ENCODE measurements at places on chromosomes 1 and 21.

GRCh38 chr1:93744299-93744988, 62.8 kb upstream of the BCAR3 start:
- DNase-seq = no peak

GRCh38 chr1:95364546-95364945, 130.5 kb downstream of the RWDD3 start:
- no peak for DNase-seq

GRCh38 chr1:14486401-14487201, 111.9 kb upstream of the KAZN start:
- DNase-seq = no peak

DNA sequence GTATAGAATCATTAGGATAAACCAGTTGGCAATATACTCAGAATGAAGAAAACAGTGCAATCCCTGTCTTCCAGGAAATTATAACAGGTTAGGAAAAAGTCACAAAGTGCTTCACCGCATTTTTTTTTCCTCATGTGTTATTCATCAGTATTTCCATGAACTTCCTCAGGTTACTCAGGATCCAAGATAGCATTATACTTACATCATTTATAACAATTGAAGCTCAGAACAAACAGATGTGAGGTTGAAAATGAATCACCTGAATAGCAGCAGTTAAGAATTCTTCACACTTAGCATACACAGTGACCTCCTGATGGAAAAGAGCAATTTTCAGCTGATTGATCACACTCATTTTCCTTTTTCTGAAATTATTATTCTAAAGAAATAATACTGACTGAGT, 1040.7 kb upstream of the B3GALT2 start:
- no peak for DNase-seq

DNA sequence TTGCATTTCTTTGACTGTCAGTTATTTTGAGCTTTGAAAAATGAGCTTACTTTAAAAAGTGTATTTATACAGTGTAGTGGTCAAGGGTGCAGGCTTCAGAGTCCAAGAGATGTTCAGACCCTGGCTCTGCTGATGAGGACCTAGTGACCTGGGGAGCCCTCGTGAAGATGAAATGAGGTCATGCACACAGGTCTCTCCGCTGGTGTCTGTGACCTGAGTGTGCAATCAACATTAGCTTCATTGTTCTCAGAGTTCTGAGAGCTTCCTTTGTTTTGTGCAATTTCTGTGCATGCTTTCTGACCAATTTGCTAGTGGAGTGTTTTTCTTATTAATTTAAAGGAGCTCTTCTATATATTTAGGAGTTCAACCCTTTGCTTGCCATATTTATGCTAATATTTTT, 71.3 kb downstream of the RIPK4 start:
- no peak for DNase-seq

DNA sequence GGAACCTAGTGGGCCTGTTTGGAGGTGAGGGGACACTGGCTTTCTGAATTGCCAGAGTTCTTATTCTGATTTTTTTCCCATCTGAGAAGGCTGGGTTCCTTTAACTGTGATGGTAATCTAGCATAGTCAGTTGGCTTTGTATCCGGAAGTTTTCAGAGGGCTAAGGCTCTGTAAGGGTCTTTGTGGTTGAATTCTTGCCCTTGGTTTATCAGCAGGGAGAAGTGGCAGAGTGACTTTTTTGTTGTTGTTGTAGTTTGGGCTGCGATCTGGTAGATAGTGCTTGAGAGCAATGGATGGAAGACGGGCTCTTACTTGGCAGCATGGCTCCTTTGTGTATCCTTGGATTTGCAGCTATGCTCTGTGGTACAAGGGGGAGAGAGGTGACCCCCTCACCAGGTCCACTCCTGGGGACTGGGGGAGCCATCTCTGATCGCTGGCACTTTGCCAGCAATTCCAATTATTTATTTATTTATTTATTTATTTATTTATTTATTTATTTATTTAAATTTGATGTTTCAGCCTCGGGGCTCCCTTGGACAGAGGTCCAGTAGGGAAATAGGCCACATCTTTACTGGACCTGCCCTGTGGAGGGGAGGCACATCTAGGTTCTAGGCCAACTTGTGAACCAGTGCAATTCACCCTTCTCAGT, 18.5 kb downstream of the TCP10L start:
- no peak for DNase-seq

- no peak for DNase-seq
Observed at GRCh38 chr1:155127105-155127966, at the start of gene EFNA1. Gene EFNA1, plus strand, starts transcription at chr1:155127876. Its CDS starts 102 bp downstream, at chr1:155127978.

GRCh38 chr1:167022384-167022783, 33.3 kb downstream of the MAEL start:
- no peak for DNase-seq

DNA sequence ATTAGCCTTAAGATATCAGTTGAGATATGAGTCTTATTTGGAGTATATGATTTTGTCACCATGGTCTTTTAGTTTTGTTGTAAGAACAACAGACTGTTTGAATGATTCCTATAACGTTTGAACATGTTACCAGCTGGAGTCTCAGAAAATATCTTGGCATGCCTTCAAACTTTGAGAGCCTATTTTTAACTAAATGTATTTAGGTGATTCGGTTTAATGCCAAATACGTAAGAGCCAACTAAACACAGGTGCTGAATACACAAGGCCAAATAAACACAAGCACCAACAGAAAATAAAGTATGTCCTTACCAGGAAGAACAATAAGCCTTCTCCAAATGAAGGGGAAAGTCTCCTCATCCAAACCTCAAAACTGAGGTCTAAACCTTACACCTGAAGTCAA, 48.6 kb downstream of the PRKACB start:
- no peak for DNase-seq

DNA sequence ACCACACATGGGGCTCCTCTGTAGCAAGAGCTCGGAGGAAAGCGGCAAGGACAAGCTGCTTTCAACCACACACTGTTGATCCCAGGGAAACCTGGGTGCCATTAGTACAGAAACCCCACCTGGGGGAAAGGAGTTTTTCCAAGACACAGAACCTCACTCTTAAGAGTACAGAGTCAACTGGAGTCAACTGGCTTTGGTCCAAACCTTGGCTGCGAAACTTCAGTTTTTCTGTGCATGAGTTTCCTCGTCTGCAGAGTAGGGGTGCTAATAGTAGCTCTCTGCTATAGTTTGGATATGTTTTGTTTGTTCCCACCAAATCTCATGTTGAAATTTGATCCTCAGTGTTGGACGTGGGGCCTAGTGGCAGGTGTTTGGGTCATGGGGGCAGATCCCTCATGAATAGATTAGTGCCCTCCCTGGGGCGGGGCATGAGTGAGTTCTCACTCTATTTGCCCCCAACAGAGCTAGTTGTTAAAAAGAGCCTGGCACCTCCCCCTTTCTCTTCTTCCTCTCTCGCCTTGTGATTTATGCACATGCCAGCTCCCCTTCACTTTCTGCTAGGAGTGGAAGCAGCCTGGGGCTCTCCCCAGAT, 161.1 kb downstream of the PIGK start:
- DNase-seq = no peak

GRCh38 chr1:166083887-166084286, 82.9 kb downstream of the FAM78B start:
- DNase-seq = no peak

DNA sequence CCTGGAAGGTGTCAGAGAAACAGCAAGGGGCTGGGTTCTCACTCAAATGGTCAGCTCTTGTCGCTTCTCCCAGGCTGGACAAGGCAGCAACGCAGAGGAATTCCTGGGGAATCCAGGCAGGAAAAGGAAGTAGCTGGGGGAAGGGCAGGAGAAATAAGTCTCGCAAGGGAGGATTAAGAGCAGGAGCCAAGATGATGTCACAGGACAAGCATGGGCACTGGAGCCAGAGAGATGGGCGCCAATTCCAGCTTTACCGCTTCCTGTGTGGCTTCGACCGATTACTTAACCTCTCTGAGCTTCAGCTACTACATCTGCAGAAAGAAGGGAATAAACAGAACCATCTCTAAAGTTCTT, 70.5 kb downstream of the SSBP3 start:
- peak; percentile 95 for DNase-seq

- peak; percentile 72 for DNase-seq
Observed at GRCh38 chr1:5617546-5617945, 374.7 kb downstream of the NPHP4 start.

DNA sequence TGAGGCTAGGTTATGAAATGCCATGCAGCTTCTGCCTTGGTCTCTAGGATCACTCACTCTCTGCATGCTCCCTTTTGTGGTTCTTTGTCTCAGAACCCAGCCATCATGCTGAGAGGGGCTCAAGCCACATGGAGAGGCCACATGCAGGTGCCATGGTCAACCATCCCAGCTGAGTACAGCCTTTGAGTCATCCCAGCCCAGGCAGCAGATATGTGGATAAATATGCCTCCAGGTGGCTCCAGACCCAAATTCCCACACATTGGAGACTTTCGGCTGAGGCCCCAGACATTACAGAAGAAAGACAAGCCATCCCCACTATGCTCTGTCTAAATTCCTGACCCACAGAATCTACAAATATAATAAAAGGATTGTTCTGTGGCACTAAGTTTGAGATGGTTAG, 102.0 kb downstream of the LHX9 start:
- no peak for DNase-seq

GRCh38 chr1:115496904-115497527, 144.8 kb upstream of the VANGL1 start:
- no peak for DNase-seq

GRCh38 chr1:206062464-206062863, 9.5 kb downstream of the RHEX start:
- DNase-seq = no peak

- peak; percentile 11 for DNase-seq
Observed at GRCh38 chr1:228987286-228987685, 252.0 kb downstream of the RHOU start.

- DNase-seq = no peak
Observed at GRCh38 chr1:82565146-82565545, 764.4 kb downstream of the ADGRL2 start.

DNA sequence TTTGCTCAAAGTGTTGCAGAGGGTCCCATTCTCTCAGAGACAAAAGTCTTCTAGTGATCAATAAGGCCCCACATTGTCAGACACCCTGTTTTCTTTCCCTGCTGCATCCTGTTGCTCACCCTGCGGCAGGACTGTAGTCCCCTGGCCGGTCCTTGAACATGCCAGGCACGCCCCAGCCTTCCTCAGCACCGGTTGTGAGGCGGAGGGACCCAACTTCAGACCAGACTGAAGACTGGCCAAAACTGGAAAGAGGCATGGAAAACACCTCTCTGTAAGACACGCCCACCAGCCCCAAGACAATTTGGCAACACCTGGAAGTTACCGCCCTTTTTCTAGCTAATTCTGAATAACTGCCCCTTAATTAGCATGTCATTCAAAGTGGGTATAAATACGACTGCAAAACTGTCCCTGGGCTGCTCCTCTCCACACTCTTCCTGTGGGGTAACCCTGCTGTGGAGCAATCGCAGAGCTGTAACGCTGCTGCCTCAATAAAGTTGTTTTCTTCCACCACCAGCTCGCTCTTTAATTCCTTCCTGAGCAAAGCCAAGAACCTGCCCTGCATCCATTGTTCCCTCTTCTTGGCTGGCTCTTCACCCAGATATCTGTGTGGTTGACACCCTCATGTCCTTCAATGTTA, 23.8 kb downstream of the PLA2G2A start:
- DNase-seq = no peak

DNA sequence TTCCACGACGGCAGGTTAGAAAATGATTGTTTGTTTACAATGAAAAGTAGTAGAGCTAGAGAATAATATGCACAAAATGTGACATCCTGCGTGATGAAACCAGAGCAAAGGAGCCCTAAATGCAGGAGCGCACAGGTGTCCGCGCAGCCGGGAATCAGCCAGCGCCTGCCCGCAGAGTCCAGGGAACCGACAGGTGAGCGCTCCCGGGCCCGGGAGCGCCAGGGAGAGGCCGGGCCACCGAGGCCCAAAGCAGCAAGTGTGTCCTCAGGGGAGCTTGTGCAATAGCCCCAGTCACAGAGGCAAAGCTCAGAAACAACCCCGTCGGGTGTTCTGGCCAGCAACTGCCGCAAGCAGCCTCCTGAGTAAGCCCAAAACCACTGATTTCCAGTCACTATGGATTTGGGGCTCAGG, 789 bp upstream of the GALE start:
- no peak for DNase-seq

GRCh38 chr1:30190511-30191153, 532.8 kb downstream of the MATN1 start:
- no peak for DNase-seq

- DNase-seq = no peak
Observed at GRCh38 chr1:66335859-66336640, 197.9 kb upstream of the SGIP1 start.

DNA sequence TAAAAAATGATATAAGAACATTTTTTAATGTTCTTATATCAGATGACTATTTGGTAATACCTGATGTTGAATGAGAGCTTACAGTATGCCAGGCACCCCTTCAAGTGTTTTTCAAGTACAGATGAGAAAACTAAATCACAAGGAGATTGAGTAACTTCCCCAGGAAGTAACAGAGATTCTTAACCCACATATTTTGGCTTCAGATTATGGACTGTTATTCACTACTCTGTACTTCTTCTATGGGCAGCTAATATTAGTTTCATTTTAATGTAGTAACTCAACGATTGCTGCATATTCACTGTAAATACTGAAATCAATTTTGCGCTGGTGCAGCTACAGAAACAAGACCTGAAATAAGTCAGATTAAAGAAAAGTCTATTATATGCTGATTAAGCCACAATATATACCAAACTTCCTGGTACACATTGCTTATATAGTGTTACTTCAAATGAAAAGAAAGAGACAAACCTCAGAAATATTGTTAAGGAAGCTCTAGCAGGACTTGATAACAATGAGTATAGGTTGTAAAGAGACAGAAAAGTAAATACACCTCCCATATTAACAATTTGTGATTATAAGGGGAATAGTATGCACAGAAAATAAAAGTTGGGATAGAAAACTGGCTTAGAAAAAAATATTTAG, 19.7 kb downstream of the DPYD start:
- no peak for DNase-seq

- DNase-seq = no peak
Observed at GRCh38 chr1:201374364-201374763, 3.1 kb downstream of the TNNT2 start.

GRCh38 chr1:24186993-24187790, at the start of gene IFNLR1:
Gene IFNLR1, minus strand, starts transcription at chr1:24187289. Its CDS starts 41 bp downstream, at chr1:24187248.
- DNase-seq = no peak

GRCh38 chr1:184836141-184836540, 81.5 kb upstream of the EDEM3 start:
- no peak for DNase-seq

GRCh38 chr1:26553942-26554682, 24.6 kb downstream of the RPS6KA1 start:
- DNase-seq = no peak

DNA sequence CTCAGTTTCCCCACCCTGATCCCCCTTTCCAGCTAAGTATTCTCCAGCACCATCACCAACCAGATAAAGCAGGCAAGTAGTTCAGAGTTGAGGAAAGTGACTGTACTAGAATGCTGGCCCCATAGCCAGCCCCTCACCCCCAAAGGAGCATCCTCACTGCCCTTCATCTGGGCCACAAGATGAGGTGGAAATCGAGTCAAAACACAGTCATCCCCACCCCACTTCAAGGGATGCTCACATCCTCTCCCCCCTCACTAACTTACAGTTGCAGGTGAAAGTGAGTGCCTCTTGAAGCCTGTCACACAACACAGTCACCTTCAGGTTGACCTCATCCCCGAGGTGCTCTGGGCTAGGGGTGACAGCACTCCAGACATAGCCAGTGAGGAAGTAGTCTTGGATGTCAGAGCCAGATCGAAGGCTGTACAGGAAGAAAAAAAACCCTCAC, 30.4 kb downstream of the PIK3C2B start:
- DNase-seq = no peak

All from vagina (tissue), 2 donors.